ENCODE measurements at places on chromosomes 5 and 9.

- DNase-seq = no peak
These were observed 49.6 kb downstream of the SERINC5 start for GRCh38 chr5:80206282-80206681.

DNA sequence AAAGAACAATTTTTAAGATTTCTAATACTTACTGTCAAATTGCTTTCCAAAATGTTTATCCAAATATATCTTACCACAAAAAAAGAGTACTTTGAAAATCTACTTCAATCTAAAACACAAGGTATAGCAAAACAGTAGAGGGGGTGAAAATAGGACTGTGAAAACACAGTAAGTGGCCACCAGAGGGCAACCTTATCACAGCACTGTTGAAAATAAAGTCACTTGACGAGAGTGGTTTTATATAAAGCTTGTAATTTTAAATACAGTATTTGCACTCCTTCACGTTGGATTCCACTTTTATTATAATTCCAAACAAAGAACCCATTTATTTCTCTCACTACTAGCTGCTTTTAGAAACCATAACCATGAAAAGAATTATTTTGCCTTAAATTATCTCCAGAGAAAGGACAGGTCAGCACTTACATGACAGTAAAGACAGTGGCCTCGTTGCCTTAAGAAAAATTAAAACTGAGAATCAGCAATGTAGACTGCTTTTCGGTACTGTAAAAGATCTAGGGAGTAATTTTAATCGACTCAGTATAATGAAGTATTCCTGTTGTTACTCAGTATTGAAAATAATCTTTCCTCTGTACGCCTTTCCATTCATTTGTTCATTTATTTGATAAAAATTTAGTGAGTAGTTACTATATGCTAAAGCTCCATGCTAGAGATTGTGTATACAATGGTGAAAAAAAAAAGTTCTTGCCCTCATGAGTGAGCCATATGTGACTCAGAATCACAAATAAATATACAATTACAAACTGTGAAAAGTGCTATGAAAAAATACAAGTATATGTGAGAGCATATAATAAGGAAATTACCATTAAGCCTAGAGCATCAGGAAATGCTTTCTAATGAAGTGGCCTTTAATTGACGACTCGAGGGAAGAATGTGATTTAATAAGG lies 40.0 kb upstream of the CDK5RAP2 start:
- peak; percentile 33 for DNase-seq

GRCh38 chr5:54469622-54470021 lies 14.1 kb downstream of the HSPB3 start:
- DNase-seq = no peak

GRCh38 chr9:1053282-1053621 lies 3.1 kb downstream of the DMRT2 start:
- no peak for DNase-seq

Measured in gastrocnemius medialis (tissue), 4 donors.